ENCODE measurements at places on chromosomes 1 and 21. TPM values are rescaled to one million over a fixed set of nuclear protein-coding genes. Genes with fewer than 3 reads are reported as not detected.

DNA sequence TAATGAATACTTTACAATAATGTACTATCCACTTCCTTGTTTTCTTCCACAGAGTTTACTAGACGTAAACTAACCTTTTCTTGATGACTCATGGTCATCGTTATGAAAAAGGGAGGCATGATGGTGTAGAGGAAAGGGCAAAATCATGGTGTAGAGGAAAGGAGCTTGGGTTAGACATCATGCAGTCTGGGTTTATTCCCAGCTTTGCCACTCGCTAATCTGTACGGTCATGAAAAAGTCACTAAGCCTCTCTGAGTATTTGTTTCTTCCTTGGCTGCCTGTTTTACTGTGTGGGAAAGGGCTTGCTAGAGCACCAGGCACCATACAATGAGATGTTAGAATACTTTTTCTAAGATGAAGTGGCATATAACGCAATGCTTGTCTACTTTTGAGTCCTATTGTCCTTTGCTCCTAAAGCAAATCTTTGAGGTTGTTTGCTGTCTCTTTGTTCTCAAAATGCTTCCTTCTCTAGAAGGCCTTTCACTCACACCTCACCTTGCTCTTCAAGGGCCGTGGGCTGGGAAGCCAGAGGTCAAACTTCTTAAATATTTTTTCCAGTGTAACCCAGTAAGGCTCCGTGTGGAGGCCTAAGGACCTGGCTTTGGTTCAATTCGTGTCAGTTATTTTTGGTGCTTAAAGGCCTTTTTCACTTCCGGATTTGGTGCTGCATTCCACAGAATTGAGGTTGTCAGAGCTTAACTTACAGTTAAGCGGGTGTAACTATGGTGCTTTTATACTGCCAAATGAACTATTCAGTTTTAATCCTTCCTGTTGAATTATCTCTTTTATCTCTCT is 9.9 kb upstream of the ETV3 start:
- no peak for DNase-seq

GRCh38 chr1:176720838-176721237 is 257.9 kb downstream of the PAPPA2 start:
- no peak for DNase-seq

- DNase-seq: no peak
Observed at GRCh38 chr1:117877823-117878222, 51.6 kb downstream of the GDAP2 start.

- DNase-seq: no peak
Observed at GRCh38 chr1:206716870-206717673, 32.4 kb downstream of the MAPKAPK2 start.

GRCh38 chr1:228953207-228953606 is 217.9 kb downstream of the RHOU start:
- no peak for DNase-seq

The AMY1C gene
- not detected for total RNA-seq

The TMEM63A gene
- total RNA-seq: 277 TPM

- no peak for DNase-seq
Observed at GRCh38 chr21:43832158-43832550, 32.9 kb upstream of the AGPAT3 start.

The CACNA1S gene
- not detected for total RNA-seq

DNA sequence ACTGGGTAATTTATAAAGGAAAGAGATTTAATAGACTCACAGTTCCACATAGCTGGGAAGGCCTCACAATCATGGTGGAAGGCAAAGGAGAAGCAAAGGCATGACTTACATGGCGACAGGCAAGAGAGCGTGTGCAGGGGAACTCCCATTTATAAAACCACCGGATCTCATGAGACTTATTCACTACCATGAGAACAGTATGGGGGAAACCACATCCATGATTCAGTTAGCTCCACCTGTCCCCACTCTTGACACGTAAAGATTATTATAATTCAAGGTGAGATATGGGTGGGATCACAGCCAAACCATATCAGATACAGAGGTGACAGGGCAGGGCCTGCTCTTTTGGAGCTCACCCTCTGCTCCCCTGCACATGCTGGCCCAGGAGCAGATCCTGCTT is 31.4 kb upstream of the TMEM61 start:
- no peak for DNase-seq

The TIE1 gene
- total RNA-seq: 5.6 TPM

GRCh38 chr1:173253046-173253445 is 45.9 kb upstream of the TNFSF4 start:
- DNase-seq: no peak

- no peak for DNase-seq
Observed at GRCh38 chr1:233489411-233489810, 124.5 kb upstream of the KCNK1 start.

The S100A7 gene
- not detected for total RNA-seq

DNA sequence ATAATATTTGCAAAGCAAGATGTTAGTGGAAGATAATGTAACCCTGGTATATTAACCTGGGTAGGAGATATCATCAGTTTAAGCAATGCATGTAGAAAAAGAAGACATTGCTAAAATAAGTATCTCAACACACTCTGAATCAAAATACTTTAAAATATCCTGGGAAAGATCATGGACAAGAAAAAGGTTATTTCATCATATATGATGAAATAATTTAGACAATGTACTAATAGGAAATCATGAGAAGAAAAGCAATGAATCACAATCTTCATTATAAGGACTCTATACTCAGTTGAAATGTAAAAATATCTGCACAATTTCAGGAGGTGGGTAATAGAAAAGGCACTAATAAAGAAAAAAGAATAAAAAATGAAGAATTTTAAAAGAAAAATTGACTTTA is 158.8 kb downstream of the KCNT2 start:
- DNase-seq: no peak

The CFHR4 gene
- not detected for total RNA-seq

GRCh38 chr1:210531475-210532222 is 202.9 kb downstream of the HHAT start:
- DNase-seq: no peak

DNA sequence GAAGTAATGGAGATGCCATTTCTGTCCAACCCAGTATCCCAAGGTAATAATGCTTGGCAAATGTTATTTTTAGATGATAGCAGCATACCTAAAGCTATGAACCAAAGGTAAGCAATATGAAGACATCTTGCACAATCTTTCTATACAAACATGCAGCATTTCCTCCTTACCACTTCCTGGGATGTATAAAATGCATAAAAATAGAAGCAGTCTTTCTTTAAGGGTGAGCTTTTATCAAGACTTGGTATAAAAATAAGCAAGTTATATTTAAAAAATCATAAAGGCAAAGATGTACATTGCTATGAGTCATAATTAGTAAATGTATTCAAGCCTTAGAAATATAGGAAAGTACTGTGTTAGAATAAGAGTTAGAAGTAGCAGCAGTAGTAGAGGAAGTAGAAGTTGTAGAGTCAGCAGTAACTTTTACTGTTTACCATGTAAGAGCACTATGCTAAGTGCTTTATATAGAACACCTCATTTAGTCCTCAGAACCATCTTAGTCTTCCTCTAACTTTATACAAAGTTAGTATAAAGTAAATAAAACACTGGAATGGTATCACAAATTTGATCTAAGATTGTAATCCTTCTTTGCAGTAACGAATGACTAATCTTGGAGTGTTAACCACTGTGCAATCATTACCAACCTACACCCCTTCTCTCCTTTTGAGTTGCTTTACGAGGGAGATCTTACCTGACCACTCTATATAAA is 371.3 kb downstream of the VAV3 start:
- DNase-seq: no peak

The LCE1C gene
- total RNA-seq: not detected

The ATP6V1G3 gene
- total RNA-seq: not detected
